ENCODE measurements at places on chromosomes 11 and 22.

DNA sequence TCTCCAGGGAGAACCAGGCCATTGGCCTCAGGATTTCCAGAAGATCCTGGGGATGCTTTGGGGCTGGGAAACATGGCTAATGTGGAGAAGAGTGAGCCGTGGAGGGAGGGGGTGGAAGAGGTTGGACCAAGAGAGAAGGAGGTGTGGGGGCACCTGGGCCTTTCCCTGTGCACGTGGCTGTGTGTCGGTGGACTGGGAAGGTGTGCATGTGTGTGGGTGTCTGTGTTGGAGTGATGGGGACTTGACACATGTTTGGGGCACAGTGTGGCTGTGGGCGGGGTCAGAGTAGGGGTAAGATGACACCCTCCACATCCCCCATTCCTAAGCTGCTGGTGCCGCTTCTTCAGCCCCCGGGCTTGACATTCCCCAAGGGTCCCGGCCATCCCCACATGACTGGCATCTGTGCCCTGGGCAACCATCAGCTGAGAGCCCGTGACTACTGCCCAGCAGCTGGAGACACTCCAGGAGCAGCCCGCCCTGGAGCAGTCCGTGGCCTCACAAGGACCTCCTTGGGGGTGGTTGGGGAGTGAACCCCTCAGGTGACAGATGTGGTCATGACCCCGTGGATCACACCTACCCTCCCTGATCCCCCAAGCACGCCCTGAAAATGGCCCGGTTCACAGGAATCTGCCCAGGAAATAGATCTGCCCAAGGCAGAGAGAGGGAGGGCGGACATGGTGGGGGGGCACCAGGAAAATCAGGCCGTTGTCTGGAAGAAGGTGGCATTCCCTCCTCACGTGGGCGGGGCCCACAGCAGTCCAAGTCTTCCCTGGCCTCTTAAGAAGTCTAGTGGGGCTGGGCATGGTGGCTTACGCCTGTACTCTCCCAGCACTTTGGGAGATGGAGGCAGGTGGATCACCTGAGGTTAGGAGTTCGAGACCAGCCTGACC, 34.8 kb upstream of the SOX10 start:
- DNase-seq, result no peak

DNA sequence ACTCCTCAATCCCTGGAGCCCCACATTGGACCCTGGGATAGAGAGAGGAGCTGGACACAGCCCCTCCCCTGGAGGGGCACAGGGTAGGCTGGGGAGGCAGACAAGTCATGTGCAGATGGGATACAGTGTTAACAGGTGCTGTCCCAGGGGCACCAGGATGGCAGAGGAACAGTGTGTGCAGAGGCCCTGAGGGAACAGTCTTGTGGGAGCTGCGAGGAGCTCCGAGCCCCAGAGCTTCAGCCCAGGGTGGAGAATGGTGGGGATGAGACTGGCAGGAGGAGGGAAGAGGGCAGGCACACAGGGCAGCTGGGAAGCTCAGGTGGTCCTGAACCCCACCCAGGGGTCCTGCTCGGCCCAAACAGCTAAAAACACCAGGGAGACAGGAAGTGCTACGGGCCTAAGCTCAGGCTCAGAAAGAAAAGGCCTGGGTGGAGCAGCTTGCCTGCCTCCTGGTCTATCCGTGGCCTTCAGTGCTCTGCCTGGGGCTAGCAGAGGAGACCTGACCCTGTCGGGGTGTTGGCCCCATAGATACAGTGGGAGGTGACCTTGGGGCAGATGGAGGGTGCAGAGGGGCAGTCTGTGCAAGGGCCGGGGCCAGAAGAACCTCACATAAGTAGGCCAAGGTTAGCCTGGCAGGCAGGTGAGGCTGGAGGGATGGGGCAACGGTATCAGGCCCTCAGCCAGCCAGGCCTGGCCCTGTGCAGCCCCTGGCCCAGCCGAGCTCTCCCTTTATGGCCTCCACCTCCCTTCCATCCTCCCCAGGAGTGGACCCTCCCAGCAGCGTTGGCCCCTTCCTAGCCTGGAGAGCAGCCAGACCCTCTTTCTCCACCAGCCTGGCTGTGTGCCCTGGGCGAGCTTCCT, 15.4 kb downstream of the CAPN5 start:
- DNase-seq, result no peak

DNA sequence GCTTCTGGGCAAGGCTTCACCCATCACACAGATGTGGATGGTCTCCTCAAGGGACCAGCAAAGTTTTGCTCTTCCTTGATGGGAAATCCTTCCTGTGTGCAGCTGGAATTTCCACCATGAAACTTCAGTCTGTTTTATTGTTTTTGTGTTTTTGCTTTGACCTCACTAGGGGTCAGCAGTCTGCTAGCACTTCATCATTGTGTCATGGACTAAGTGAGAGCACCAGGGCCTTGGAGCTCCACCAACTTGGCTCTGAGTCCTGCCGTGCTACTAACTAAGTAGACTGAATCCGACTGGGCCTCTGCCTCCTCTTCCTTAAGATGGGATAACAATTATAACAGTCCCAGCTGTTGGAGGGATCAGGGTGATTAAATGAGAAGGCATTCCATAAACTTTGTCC, 305.8 kb upstream of the NCAM1 start:
- DNase-seq, result no peak

DNA sequence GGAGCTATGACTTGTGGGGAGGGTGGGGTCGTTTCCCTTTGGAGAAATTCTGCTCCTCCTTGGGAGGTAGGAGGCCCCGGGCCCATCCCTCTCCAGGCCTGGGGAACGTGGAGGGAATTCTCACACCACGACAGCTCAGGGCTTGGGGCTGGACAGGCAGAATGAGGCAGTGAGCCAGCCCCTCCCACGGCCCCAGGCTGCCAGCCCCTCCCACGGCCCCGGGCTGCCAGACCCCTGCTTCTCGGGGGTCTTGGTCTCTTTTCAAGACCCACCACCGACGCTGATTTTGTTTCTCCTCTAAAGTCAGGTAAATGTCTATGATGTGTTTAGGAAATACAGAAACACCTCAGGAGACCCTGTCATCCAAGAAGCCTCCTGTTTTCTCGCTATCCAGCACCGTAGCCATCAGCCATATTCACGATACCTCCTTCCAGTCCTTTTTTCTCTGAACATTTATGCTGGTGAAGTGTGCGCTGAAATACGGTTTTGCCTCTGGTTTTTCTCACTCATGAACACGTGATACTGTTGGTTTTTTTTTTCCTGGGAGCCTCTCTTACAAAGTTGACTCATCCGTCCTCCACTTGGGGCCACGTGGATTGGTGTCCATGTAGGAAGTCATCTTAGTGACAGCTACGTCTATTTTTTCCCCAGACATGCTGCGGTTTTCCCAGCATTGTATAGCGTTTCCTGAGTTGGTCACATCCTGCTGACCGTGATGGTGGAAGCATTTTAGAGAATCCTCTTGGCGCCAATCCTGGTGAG, 1219.6 kb downstream of the BRD1 start:
- no peak for DNase-seq

DNA sequence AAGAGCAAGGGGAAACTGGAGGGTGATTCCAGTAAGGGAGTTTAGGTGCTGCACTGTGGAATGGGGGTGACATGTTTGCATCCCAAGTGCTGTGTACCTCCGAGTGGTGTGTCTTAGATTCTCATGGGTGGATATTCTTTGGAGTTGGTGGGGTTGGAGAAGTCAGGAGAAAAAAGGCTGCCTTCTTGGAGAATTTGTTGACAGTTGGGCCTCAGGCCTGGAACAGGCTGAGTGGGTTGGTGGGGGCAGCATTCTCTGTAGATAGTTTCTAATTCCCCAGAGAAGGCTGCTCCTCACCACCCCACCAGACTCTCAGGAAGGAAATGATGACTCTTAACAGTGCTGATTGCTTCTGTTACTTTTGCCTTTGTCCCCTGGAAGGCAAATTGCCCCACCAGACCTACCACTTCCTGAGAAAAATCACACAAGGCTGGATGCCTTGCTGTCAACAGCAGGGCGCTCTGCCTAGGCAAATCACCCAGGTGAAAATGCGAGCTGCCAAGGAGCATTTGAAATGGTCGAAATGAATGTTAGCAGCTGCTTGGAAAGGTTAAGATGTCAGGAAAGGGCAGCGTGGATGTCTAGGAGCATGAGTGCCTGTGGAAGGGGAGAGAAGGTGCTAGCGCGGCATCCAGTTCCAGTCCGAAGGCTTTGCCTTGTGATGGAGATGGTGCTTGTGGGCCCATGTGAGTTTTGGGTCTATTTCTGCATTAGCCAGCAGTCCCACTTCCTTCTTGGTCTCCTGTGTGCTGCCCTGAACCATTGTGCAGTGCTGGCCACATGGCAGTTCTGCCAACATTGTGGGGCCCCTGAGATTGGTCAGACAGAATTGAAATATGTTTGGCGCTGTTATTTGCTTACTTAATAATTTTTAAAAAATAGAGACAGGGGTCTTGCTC, 29.7 kb upstream of the SORL1-AS1 start:
- DNase-seq, result no peak

- DNase-seq, result peak; percentile 95
Observed at GRCh38 chr11:82791779-82792178, 58.1 kb upstream of the FAM181B start.

DNA sequence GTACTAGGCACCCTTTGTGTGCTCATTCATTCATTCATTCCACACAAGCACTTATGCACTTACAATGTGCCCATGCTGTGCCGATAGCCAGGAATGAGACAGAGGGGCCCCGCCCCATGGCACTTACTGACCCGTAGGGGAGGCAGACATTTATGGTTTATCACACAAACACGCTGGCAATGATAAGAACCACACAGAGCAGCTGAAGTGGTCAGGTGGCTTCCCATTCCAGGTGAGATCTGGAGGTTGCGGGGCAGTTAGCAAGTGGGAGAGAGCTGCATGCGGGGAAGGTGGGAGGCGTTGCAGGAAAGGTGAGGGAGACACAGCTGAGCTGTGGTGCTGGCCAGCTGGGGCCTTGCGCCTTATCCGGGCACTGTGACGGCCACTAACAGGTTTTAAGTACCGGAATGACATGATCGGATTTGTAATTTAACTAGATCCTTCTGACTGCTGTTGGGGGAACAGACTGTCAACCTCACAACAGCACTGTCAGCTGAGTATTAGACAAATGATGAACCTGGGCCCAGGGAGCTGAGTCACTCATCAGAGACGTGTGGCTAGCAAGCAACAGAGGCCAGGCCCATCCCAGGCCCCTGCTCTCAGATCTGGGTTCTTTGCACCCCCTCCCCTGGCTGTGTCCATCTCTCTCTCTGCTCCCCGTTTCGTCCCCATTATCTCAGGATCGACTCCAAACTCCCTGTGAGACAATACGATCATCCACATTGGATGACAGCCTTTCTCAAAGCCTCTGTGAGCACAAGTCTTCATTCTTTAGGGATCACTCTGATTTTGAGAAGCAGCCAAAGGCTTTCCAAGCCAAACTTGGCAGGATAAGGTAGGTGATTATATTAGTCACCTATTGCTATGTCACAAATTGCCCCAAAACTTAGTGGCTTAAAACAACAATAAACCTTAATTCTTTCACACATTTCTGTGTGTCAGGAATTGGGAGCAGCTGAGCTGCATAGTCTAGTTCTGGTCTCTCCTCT, 28.4 kb downstream of the RASD2 start:
- no peak for DNase-seq

GRCh38 chr22:45602004-45602733, 69.5 kb upstream of the ATXN10 start:
- DNase-seq, result no peak

DNA sequence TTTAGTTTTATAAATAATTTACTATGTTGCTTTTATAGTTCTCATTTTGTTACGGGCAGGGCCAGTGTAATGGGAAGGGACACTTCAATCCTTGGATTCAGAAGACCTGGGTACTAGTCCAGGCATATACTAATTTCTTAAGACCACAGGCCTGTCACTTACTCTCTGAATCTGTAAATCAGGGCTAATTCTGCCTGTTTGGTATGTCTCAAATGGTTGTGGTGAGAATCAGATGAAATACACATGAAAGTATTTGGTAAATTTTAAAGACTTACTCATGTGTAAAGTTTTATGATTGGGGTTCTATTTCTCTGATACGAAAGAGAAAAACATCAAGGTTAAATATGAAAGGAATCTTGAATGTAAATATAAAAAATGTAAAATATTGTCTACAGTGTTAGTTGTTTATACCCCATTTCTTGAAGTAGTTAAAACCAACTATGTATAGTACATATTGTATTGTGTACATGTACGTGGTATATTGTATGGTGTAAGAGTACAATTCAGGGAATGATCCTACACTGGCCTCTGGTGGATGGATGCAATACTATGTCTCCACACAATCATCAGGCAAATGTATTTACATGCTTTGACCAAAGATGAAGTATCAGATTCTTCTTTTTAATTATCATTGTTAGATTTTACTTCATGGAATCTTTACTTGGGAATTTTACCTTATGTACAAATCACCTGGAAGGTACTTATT, 24.5 kb upstream of the RAG2 start:
- DNase-seq, result peak; percentile 80

DNA sequence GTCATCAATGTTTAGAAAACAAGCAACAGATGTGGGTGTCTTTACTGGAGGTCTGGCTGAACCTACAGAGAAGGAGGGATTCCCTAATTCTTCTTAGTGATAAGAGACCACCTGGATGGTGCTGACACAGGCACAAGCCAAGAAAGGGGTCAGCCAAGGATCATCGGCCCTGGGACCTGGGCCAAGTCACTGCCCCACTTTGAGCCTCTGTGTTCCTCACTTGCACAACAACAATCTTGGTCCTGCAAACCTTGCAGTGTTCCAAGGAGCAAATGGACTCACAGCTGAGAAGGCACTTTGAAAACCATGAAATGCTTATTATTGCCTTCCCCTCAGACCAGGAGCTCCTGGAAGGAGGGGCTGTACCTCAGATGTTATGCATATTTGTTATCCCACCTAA, 7.0 kb upstream of the KCNE3 start:
- peak; percentile 8 for DNase-seq

DNA sequence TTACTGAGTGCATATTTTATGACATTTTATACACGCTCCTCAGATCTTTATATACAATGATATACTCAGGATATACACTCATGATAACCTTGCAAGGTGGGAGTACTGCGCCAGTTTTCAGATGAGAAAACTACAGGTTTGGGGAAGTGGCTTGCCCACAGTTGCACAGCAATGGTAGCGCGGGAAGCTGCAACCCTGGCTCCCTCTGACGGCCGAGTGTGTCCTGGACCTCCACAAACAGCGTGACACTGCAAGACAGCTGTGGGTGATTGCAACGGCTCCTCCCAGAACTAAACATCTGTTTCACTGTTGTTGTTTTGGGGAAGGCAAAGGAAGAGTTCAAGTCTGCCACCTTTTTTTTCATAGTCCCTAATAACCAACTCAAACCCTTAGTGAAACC, 47.0 kb downstream of the PACSIN2 start:
- peak; percentile 88 for DNase-seq

- DNase-seq, result no peak
Observed at GRCh38 chr11:9738707-9739106, 74.8 kb downstream of the SWAP70 start.

GRCh38 chr22:31569126-31569525, 72.8 kb downstream of the SFI1 start:
- DNase-seq, result no peak

DNA sequence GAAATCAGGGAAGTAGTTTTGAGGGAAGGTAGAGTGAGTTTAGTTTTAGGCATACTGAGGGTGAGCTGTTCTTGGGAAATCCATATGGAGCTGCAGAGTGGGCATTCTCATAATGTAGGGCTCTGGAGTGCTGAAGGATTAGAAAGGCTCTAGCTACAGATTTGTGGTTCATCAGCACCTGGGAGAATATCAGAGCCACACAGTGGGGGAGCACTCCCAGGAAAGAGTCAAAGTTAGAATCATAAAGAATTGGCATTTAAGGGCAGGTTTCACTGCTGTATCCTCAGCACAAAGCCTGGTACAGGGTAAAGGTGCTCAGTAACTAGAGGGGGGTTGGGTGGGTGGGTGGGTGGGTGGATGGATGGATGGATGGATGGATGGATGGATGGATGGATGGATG, 52.5 kb downstream of the SLN start:
- no peak for DNase-seq

GRCh38 chr11:72413914-72414628, 20.3 kb downstream of the CLPB start:
- peak; percentile 85 for DNase-seq

- DNase-seq, result no peak
Observed at GRCh38 chr11:122709039-122709760, 53.7 kb downstream of the UBASH3B start.
